ENCODE measurements at places on chromosomes 2 and 18.

GRCh38 chr2:149364839-149365238 lies 34.5 kb downstream of the LYPD6 start:
- no peak for DNase-seq

DNA sequence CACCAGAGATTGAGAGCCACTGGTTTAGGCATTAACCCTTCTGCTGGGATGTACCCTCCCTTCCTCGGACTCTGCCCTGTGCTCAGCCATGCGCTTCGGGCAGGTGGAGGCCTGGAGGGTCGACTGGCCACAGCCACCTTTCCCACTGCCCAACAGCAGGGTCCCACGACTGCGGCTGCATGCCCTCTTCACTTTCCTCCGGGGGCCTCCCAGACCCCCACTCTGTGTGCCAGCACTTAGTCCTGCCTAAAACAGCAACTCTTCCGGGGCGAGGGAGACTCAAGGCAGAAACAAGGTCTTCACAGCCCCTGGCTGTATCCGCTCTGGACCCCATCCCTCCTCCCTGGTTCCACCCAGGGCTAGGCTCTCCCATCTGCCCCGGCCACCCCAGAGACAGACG lies 31.3 kb upstream of the BIN1 start:
- no peak for DNase-seq

GRCh38 chr2:72011370-72011689 lies 136.3 kb downstream of the CYP26B1 start:
- no peak for DNase-seq

- no peak for DNase-seq
These were observed 8.3 kb downstream of the TRIM54 start for GRCh38 chr2:27290549-27290948.

DNA sequence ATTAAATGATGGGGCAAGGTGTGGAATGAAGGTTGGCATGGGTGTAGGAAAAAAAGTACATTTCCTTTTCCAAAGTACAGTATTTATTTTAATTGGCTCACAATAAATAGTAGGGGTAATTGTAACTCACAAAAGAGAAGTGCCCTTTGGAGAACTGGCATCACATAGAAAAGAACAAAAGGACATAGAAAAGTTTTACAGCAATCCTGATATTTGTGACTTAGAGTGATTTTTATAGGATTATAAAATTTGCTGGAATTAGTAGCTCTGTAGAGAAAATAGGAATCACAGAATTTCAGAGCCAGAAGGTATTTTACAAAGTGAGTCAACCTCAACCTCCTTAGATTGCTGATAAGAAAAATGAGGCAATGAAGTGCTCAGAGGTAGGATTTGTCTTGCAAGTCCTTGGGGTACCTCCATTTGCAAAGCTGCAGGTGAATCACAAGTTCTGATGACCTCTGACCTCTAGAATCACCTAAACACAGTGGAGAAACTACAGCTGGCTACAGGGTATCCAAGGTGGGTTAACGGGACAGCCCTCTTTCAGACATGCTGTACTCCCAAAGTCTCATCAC lies 133.6 kb downstream of the SOCS6 start:
- no peak for DNase-seq

DNA sequence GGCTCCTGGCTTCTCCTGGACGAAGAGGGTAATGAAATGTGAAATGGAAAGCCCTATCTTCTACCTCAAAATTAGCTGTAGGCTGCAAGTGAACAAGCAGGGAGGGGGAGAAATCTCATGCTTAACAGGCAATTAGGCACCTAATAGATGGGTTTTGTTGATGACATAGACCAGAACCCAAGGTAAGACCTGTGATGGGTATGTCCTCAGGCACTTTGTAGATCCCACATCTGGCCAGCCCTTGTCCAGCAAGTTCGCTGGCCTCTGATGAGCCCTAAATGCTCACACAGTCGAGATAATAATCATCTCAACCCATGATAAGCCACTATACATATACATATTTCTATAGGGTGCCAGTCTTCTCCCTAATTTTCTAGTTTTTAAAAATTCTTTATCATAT lies 82.6 kb downstream of the MARCO start:
- DNase-seq: no peak

GRCh38 chr2:231988179-231988866 lies 26.8 kb downstream of the DIS3L2 start:
- no peak for DNase-seq

DNA sequence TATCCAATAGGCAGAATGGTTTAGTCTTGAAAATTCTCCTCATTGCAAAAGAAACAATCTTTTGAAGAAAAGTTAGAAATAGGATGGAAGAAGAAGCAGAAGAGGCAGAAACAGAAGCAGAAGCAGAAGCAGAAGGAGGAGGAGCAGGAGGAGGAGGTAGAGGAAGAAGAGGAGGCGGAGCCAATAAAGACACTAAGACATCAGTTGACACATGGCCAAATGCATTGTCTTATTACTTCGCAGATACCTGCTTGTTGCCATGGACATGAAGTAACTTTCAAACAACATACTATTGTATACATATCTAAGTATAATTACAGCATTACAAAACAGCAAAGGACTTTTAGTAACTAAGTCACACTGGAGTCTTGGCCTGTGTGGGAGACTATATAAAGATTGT lies 606.3 kb downstream of the METTL4 start:
- DNase-seq: no peak

DNA sequence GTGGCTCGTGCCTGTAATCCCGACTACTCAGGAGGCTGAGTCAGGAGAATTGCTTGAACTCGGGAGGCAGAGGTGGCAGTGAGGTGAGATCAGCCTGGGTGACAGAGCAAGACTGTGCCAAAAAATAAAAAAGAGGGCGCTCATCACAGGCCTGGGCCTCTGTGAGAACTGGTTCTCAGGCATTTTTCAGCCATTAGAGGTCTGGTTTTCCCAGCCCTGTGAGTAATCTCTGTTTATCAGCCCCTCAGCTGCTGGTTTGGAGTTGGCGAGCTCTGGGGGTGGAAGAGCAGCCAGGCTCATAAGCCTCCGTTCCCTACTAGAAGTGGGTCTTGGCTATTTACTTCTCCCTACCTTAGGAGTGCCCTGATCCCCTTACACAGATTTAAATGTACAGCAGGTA lies 53.1 kb downstream of the CHRNA1 start:
- DNase-seq: no peak

- no peak for DNase-seq
These were observed 49.3 kb downstream of the NRP2 start for GRCh38 chr2:205731583-205731981.

DNA sequence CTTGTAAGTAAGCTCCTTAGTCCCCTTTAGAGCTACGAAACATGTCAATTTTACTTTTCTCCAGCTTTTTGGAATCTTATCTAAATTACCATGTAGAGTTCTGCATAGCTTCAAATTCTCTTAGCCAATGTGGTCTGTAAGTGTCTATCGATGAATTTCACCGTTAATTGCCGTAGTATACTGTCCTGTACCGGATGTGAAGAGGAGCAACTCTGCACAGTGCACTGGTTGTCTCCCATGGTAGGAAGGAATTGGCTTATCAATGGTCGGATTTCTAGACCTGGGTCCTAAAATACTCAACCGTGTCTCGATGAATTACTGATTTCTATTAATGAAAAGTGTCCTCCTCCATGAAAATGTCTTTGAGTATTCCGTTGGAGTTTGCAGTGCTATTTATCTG lies 1.9 kb downstream of the NOP58 start:
- no peak for DNase-seq

GRCh38 chr2:241074065-241074818 lies 27.8 kb downstream of the MTERF4 start:
- DNase-seq: no peak

DNA sequence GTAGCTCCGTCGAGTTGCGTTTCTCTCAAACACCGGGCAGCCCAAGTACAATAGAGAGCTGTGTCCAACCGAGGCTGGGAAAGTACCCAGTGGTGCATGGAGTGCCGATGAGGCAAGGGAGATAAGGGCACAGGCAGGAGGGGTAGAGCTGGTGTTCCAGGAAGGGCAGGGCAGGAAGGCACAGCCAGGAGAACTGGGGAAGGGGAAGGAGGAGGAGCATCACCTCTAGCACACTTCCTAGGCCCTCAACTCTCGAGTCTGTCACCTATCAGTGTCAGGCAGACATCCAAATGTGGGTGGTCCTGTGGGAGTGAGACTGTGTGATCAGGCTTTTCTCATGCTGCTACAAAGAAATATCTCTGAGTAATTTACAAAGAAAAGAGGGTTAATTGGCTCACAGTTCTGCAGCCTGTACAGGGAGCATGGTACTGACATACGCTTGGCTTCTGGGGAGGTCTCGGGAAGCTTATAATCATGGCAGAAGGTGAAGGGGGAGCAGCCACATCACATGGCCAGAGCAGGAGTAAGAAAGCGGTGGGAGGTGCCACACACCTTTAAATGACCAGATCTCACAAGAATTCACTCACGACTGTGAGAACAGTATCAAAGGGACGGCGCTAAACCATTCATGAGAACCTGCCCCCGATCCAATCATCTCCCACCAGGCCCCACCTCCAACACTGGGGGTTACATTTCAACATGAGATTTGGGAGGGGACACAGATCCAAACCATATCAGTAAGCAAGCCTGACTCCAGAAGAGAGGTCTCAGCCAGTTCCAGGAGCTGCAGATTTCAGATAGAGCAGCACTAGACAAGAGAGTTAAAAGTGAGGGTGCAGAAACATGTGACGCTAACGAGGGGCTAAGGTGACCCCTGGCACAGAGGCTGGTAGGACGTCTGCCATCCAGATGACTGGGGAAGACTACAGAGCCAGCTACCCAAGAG lies 75.7 kb downstream of the MBOAT2 start:
- DNase-seq: no peak

DNA sequence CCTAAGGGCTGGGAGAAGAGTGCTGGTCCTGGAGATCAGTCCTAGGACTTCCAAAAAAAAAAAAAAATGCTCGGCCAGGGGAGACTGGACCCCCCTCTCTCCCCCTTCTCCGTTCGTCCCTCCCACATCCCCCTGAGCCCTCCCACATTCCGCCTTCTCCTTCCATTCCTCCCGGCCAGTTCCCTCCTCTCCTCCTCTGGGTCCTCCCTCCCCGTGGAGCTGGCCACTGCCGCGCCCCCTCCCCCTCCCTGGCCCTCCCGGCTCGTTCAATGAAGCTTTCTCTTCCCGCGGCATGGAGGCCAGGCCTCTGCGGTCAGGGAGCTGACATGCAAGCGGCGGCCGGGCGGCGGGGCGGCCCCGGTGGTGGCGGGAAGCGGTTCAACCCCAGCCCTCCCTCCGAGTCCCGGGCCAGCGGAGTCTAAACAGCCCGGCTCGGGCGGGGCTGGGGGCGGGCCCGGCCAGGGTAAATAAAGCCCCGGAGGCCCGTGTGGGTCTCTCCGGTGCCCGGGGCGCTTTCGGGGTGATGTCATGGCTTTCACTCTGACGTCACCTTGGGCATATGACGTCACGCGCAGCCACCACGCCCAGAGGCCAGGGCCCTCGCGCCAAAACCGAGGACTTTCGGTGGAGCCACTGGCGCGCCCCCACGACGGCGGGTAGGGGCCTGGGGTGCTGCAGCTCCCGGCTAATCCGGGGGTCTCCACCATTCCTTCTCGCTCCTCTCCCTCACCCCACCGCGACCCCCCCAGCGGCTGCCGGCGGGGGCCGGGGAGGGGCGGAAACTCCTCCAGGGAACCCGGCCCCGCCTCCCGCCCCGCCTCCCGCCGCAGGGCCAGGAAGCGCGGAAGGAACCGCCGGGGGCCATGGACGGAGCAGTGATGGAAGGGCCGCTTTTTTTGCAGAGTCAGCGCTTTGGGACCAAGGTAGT lies at the start of the genes DOK1 and LOXL3:
Gene DOK1 (plus strand): TSS at position 829 of the 928 bp plus-strand sequence. CDS start 35 bp downstream, at position 864.
Gene LOXL3 (minus strand): TSS at position 51 of the 928 bp plus-strand sequence. CDS start 1,308 bp downstream, outside the sequence.
- DNase-seq: peak; percentile 80

DNA sequence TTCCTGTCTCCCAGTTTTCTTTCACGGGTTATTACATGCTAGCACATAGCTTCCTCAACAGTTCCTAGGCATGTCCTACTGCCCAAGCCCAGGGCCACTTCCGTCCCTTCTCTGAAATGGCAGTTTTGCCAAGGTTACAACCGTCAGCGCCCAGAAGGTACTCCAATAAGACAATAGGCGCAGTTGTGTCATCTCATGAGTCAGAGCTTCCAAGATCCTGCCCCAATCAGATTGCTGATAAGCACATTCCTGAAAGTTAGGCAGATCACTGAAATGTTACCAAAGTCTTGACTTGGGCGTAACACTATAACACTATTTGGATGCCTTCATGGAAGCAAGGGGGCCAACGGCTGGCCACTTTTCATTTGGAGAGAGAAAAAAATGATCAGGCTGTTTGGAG lies 34.2 kb downstream of the GKN2 start:
- no peak for DNase-seq

GRCh38 chr18:69358212-69358895 lies 42.3 kb upstream of the DOK6 start:
- DNase-seq: no peak

GRCh38 chr2:86453836-86454235 lies 12.7 kb downstream of the KDM3A start:
- no peak for DNase-seq

GRCh38 chr2:121647396-121647795 lies 1.9 kb downstream of the CLASP1 start:
- DNase-seq: no peak

DNA sequence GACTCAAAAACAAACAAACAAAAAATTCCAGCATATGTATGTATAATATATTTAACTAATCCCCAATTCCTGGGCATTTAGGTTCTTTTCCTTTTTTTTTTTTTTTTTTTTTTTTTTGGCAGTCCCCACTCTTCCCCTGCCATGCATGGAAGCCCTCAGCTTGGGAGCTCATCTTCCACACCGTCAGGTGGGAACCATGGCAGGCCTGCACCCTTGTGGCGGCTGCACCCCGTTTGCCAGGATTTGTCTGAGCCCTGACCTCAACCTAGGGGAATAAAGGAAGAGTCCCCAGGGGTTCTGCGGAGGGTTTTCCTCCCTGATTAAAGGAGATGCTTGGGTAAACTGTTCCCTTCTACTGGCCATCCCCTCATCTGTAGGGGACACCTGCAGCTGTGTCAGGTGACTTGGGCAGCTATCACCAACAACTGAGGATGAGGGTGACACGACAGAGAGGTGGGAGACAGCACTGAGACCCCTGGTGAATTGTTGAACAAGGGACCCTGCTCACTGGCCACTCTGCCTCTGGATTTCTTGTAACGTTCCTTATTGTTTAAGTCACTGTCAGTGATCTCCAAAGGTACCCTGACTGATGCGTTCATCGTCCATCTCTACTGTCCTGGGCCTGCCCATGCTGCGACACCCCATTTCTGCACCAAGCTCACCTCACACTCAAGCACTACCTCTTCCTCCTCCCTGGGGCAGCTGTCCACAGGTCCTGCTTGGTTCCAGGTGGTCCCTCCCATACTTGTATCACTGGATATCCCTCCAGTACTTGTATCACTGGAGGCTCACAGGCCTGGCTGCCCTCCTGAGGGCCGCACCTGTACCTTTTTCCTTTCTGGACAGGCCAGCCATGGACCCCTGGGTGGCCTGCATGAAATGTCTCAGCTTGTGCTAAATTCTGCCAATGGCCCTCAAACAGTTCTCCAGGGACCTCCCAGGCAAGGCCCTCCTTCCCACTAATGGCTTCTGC lies 14.5 kb downstream of the TMEM185B start:
- DNase-seq: no peak

DNA sequence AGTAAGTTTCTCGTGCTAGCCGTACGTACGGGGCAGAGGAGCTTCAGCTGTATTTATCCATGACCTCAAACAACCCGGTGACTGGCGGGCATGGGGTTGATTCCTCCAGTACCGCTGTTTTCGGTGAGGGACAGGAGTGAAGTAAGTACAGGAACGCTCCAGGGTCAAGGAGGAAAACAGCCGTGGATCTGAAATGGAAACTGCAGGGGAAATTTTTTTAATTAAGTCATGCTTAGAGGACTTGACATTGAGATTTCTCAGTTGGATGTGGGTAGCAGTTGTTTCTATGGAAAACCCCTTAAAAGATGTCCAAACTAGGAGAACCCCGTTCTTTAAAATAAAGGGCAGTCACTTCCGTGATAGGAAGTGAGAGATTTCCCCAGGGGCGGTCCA lies 1.2 kb downstream of the RAB12 start:
- no peak for DNase-seq

All from CD4-positive, alpha-beta T cell treated with Interleukin-15 for 4 hours (primary cell).